ENCODE measurements at places on chromosomes 1 and 21.

DNA sequence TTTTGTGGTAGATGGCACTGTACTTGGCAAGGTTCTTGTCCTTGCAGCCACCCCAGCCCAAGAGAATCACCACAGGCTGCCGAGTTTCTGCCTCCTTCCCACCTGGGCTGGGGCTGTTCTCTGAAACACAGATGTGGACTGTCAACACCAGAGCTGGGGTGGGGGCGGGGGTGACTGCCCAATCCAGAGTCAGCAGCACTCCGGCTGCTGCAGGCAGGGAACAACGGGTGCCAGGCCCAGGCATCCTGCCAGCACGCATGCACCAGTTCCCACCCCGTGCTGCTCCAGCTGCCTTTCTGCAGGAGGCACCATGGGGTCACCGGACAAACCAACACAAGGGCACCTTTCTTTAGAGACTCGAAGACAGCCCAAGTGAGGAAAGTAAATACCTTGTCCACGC is 14.1 kb downstream of the TMEM53 start:
- H3K27me3 ChIP-seq, result no peaks in the 10 kb centered on the region
- no peaks in the 10 kb centered on the region for H3K4me1 ChIP-seq
- H3K27ac ChIP-seq, result no peak overlapping the region
- H3K4me3 ChIP-seq, result no peak overlapping the region
- DNase-seq, result no peak

DNA sequence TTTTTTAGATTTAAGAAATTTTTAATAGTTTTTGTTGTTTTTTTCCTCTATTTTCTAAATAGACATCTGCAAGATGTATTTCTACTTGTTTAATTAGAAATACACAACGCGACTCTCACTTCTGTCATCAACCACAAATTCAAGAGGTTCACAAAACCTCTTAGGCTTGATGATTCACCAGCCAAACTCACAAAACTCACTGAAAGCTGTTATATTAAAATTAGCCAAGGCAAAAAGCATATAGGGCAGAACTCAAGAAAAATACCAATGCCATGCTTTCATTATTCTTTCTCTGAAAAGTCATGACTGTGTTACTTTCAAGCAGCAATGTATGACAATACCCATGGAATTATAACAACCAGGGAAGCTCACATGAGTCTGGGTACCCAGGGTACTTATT is 487.0 kb upstream of the RGS18 start:
- no peaks in the 10 kb centered on the region for H3K4me1 ChIP-seq
- no peak overlapping the region for H3K4me3 ChIP-seq
- H3K27ac ChIP-seq, result no peak overlapping the region
- no peak for DNase-seq
- no peaks in the 10 kb centered on the region for H3K36me3 ChIP-seq
- H3K27me3 ChIP-seq, result no peaks in the 10 kb centered on the region

DNA sequence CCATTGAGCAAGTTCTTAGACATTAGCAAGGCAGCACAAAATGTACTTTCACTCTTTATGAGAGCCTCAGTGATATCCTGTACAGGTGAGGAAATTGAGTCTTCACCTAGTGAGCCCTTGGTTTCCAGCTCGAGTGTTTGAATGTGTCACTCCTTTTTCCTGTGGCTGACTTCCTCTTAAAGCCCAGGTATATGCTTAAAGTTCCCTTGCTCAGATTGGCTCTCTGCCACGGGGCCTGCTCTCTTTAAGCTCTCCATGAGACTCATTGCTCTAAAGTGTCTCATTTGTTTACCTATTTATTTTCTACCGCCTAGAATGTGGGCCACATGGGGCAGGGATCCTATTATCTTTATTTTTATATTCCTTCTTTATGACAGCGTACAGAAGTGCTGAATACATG is 324.9 kb downstream of the SIPA1L2 start:
- no peak for DNase-seq
- no peak overlapping the region for H3K4me3 ChIP-seq
- H3K27ac ChIP-seq, result no peak overlapping the region

- H3K4me1 ChIP-seq, result no peaks in the 10 kb centered on the region
- no peak overlapping the region for H3K27ac ChIP-seq
- no peak for DNase-seq
- H3K27me3 ChIP-seq, result no peaks in the 10 kb centered on the region
Measured at GRCh38 chr1:70195342-70195741, 10.0 kb downstream of the LRRC40 start.

GRCh38 chr1:118921994-118922393 is 66.1 kb downstream of the TBX15 start:
- H3K4me1 ChIP-seq, result peaks cover 7% of the 10 kb centered on the region
- no peak overlapping the region for H3K4me3 ChIP-seq
- no peak for DNase-seq
- no peak overlapping the region for H3K27ac ChIP-seq
- no peaks in the 10 kb centered on the region for H3K27me3 ChIP-seq

DNA sequence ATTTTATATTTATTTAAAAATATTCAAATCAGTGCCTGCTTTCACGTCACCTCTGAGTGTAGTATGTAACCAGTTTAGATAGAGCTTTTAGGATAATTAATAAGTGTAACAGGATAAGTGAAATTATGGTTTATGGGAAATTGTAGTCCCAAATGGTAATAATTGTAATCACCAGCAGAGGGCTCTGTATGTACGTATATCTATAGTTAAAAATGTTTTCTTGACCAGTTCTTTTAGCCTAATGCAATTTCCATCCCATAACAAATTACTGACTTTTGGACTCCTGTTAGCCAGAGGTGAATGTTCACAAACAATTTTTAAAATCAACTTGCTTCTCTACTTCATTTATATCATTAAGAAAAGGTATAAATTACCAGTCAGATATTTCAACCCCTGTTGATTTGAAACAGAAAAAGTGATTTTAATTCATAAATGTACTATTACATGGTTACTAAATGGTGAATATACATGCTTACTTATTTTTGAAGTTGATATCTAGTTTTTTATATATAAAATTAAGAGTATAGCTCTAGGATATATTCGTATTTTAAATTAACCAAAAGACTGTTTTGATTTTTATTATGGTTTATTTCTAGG is 25.3 kb downstream of the SLC30A7 start:
- no peaks in the 10 kb centered on the region for H3K4me1 ChIP-seq
- H3K27ac ChIP-seq, result no peak overlapping the region
- peaks cover 11% of the 10 kb centered on the region for H3K36me3 ChIP-seq
- DNase-seq, result no peak
- H3K4me3 ChIP-seq, result no peak overlapping the region
- H3K27me3 ChIP-seq, result no peaks in the 10 kb centered on the region

- H3K27me3 ChIP-seq, result no peaks in the 10 kb centered on the region
- no peak overlapping the region for H3K4me3 ChIP-seq
- no peak overlapping the region for H3K27ac ChIP-seq
- no peaks in the 10 kb centered on the region for H3K36me3 ChIP-seq
- no peak for DNase-seq
Measured at GRCh38 chr21:38729291-38729690, 76.4 kb upstream of the ETS2 start.

DNA sequence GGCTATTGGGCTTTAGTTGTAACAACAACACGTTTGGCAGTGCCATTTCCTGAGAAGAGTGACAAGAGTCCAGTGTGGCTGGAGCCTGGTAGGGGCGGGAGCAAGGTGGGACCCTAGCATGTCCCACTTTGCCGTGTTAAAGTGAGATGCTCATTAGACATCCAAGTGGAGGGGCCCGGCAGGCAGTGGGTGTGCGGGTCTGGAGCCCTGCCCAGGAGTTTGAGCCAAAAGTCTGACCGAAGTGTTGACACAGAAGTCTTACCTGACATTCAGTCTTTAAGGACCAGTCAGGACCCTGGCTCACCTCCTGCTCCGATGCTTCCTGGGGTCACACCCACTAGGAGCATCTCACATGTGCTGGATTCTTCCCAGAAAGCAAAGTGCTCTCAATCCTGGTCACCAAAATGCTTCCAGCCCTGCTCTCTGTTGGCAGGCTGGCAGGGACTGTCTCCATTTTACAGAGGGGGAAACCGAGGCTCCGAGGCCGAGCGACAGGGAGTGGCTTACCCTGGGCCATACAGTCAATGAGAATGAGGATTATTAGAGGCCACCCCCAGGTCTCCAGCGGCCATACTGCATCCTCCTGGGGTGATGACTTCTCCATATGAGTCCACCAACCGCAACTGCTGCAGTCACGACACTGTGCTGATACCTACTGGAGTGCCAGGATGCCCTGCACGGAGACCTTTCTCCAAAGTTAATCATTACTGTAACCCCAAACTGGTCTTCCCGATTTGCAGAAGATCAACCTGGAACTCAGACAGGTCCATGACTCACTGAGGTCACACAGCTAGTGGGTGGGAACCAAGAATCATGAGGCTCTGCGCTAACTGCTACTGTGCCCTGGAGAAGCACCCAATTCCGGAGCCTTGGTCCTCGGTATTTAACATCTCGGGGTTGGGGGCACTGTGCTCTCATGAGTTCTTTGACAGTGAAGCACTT is 112.7 kb downstream of the PRDM2 start:
- H3K27me3 ChIP-seq, result no peaks in the 10 kb centered on the region
- no peaks in the 10 kb centered on the region for H3K36me3 ChIP-seq
- no peak for DNase-seq
- no peaks in the 10 kb centered on the region for H3K4me1 ChIP-seq

DNA sequence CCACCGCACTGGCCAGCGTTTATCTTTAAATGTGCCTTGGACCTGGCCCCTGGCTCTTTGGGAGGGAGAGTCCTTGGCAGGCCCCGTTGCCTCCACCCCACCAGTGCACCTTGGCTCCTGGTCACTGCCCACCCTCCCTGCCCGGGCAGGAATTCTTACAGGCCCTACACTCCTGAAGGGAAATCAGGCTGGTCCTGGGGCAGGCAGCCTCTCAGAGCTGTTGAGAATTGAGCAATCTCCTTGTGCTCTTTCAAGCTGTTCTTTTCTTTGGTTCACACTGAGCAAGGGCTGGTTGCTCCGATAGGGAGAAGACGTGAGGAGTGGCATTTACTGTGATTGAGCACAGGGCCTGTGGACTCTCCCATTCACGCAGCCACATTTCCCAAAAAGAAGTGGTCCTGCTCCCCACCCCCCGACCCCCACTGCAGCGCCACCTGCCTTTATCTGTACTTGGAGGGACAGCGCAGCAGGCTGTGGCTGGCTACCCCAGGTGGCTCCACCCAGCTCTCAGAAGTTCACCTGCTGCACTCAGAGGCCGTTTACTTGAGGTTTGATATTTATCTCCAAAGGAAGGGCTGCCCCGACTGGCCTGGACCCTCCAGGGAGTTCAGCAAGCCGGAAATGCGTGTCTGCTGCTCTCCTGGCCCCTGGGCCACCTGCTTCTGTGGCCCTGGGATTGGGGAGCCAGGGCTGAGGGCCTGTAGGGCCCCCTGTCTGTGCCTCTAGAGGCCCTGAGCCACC is 47.8 kb downstream of the SKI start:
- peaks cover 51% of the 10 kb centered on the region for H3K4me1 ChIP-seq
- no peak for DNase-seq
- H3K27ac ChIP-seq, result peak overlapping the region; percentile 23
- no peak overlapping the region for H3K4me3 ChIP-seq

GRCh38 chr1:20154301-20154831 is 15.2 kb downstream of the PLA2G2F start:
- H3K4me3 ChIP-seq, result no peak overlapping the region
- H3K4me1 ChIP-seq, result peaks cover 3% of the 10 kb centered on the region
- no peak for DNase-seq
- H3K27me3 ChIP-seq, result no peaks in the 10 kb centered on the region

DNA sequence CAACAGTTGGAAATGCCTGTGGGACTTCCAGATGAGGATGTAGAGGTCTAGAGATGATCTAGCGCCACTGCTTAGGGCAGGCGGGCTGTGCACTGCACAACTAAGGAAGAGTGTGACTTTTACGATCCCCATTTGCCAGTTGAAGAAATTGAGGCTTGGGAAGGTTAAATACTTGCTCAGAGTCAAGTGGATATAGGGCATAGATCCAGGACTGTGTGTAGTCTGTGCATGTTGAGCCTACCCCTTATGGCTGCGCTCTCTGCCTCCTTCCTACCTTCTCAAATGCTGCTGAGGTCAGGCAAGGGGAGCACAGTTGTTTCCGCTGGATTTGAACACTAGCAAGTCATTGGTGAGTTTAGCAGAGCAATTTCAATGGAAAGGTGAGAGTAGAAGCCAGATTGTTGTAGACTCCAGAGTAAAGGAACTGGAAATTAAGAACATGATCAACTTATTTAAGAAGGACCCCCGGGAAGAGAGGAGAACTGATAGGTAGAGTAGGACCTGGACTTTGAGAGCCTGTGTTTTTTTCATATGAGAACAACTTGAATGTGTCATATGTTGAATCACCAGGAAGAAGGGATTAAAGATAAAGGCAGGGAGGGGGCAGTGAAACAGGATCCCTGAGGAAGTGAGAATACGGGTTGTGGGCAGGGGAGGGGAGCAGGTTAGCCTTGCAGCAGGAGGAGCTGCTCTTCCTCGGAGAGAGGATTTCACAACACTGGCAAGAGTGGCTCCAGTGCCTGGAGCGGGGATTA is 2.7 kb downstream of the CAPN2 start:
- no peaks in the 10 kb centered on the region for H3K36me3 ChIP-seq
- H3K27ac ChIP-seq, result no peak overlapping the region
- H3K4me1 ChIP-seq, result peaks cover 26% of the 10 kb centered on the region
- no peak overlapping the region for H3K4me3 ChIP-seq
- DNase-seq, result no peak
- H3K27me3 ChIP-seq, result peaks cover 56% of the 10 kb centered on the region

DNA sequence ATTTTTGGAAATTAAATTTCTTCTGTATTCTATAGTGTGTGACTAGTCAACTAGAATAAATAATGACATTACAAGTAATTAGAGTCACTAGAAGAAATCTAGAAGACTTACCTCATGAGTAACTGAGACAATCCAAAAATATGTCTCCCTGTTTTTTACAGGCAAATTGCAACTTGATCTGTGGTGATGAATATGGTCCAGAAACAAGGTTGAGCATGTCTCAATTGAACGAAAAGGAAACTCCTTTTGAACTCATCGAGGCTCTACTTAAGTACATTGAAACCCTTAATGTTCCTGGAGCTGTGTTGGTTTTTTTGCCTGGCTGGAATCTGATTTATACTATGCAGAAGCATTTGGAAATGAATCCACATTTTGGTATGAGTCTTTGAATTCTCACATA is 36.7 kb downstream of the DHX9 start:
- H3K27ac ChIP-seq, result no peak overlapping the region
- H3K4me1 ChIP-seq, result no peaks in the 10 kb centered on the region
- H3K27me3 ChIP-seq, result no peaks in the 10 kb centered on the region
- DNase-seq, result no peak
- H3K4me3 ChIP-seq, result no peak overlapping the region

- no peak overlapping the region for H3K27ac ChIP-seq
- no peaks in the 10 kb centered on the region for H3K27me3 ChIP-seq
- H3K4me3 ChIP-seq, result no peak overlapping the region
Measured at GRCh38 chr21:38830671-38831525, 25.2 kb downstream of the ETS2 start.

GRCh38 chr1:222454782-222455181 is 93.1 kb downstream of the HHIPL2 start:
- H3K4me1 ChIP-seq, result no peaks in the 10 kb centered on the region
- no peak overlapping the region for H3K27ac ChIP-seq
- no peaks in the 10 kb centered on the region for H3K27me3 ChIP-seq

- no peaks in the 10 kb centered on the region for H3K36me3 ChIP-seq
- H3K4me1 ChIP-seq, result no peaks in the 10 kb centered on the region
- H3K27ac ChIP-seq, result no peak overlapping the region
- no peak overlapping the region for H3K4me3 ChIP-seq
Measured at GRCh38 chr21:45831991-45832740, 149.4 kb upstream of the COL6A1 start.
